ENCODE measurements at places on chromosomes 7 and 10.

- no peak for DNase-seq
Observed at GRCh38 chr7:33233659-33234058, 104.3 kb downstream of the BBS9 start.

- DNase-seq: no peak
Observed at GRCh38 chr7:10571759-10572158, 401.9 kb upstream of the PHF14 start.

DNA sequence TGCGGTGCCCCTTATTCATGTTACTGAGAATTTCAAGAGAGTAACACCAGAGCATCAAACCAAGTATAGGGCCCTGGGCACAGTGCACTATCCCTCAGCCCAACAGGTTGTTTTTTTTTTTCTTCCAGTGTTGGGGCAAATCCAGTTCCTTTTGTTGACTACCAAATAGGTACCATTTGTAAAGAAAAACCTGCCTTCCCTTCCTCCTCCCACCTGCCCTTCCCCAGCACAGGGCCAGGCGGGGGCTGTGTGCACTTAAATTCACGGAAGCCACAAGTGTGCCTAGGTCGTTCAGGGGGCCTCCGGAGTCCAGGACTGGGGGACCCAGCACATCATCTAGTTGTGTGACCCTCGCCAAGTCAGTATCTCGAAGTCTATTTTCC, 595 bp upstream of the SFXN4 start:
- no peak for DNase-seq

DNA sequence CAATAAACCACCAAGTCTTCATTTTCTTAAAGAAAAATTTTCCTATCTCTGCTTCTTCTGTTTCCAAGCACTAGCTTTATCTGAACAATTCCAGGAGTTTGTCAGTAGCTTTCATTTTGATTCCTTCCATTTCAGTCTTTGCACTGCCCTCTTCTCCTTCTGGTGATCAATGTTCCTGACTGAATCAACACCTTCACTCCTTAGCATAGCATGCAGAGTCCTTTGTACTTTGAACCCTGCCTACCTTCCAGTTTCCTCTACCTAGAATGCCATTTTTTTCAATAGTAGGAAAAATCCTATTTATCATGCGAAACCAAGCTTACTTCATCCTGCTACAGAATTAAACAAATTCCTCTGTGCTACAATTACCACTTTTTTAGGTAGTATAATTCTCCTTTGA, 1.9 kb upstream of the C10orf88 start:
- DNase-seq: no peak

DNA sequence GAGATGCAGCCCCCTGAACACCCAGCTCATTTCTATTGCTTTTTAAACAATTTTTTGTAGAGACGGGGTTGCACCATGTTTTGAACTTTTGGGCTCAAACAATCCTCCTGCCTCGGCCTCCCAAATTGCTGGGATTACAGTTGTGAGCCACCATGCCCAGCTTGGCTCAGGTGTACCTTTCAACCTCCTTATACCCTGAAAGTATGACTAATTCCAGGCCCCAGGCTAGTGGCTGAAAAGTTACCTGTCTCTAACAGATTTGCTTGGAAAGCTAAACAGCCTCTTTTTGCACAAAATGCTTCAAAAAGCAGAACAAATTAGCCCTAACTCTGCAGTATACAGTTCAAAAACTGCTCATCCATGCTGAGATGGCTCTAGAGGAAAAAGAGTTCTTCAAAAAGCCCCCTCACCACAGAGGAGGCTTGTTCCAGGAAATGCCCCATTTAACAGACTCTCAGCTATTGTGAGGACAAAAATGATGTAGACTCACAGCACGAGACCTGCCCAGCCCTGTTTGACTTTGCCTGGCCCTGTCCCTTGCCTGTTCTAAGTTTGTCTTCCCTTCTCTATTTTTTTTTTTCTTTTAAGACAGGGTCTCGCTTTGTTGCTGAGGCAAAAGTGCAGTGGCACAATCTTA, 13.4 kb upstream of the AP1S1 start:
- DNase-seq: no peak

DNA sequence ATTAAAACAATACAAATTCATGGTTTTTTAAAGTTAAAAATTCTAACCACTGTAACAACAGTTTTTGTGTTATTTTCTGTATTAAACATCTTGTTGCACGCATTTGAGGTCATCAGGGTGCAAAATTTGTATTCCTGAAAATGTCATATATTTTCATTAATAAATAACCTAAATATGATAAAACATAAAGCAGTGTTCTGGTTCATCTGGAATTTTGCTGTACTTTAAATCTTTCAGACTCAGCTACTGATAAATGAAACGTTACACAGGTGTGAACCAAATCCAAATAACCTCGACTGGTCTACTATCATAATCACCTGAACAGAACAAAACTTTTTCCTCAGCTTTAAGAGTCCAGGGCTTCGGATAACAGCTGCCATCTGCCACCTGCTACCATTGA, 6.9 kb downstream of the IFIT2 start:
- DNase-seq: no peak

- DNase-seq: no peak
Observed at GRCh38 chr10:96096958-96097357, 33.1 kb upstream of the ZNF518A start.

GRCh38 chr7:24913801-24914464, 66.0 kb downstream of the OSBPL3 start:
- DNase-seq: no peak

DNA sequence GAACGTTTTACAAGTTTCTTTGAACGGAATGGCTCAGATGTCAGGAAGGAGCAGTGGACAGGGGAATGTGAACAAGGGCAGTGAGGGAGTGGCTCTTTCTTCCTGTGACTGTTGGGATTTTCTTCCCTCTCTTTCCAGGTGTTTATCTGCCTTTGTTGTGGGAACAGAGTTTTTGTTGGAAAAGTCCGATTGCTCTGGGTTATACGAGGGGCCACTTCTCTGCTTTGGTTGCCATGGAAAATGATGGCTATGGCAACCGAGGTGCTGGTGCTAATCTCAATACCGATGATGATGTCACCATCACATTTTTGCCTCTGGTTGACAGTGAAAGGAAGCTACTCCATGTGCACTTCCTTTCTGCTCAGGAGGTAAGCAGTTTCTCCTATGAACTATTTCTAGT, 41.4 kb downstream of the ZRANB1 start:
- no peak for DNase-seq

DNA sequence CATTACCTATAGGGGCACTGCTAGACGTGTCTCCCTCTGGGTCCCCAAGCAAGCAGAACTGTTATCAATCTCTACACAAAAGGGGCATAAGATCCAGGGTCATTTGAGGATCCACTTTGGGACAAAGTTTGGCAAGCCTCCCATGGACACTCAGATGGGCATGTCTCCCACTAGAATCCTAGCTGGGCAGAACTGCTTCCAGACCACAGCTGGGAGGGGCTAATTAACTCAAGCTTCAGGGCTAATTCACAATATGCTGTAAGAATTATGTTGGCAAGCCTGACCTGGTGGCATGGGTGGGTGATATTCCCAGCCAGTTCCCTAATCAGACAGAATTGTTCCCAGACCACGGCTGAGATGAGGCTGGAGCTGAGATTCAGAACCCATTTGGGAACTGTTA, 738.4 kb upstream of the FZD8 start:
- no peak for DNase-seq
